ENCODE measurements at places on chromosomes 4 and X. TPM values are rescaled to one million over a fixed set of nuclear protein-coding genes. Genes with fewer than 3 reads are reported as not detected.

DNA sequence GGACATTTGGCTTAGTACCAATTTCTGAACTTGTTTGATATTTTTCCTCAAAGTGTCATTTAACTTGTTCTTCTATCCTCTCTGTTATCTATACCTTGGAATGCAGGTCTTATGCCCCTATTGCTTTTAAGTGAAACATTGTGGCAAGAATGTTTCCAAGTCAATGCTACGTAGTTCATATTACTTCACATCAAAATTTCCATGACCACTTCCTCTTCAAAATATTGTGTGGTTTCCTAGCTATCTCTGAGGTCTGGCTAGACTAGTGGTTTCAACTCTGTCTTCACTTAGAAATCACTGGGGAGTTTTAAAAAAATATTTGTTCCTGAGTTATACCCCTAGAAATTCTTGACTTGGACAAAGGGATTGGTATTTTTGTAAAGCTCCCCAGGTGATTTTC is 20.2 kb upstream of the RASGEF1B start:
- no peak overlapping the region for H3K27ac ChIP-seq
- no peaks in the 10 kb centered on the region for H3K4me1 ChIP-seq
- H3K36me3 ChIP-seq: no peaks in the 10 kb centered on the region

DNA sequence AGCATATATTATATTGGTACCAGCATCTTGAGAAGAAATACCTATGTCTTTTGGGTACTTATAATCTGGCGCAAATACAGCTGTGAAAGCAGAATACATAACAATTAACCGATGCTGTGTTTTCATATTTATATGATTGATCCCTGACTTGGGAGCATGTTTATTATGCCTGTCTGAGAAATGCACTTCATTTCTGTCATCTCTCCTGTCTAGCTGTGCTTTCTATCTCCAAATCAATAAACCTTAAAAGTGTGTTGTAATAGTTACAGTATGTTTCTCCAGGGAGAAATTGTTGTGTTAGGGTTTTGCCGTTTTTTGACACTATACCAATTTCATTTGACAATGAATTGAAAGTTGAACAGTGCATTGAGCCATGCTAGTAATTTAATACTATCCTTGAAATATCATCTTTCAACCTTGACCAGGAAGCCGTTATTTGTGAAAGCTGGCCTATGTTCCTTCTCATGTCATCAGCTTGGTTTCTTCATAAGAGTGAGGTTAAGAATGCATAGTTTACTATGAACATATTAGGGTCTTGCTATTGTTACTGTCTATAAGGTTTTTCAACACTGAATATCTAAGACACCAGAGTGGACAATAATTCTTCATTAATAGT is 206.2 kb upstream of the PCDH18 start:
- no peaks in the 10 kb centered on the region for H3K36me3 ChIP-seq
- H3K4me3 ChIP-seq: no peak overlapping the region
- no peaks in the 10 kb centered on the region for H3K4me1 ChIP-seq
- no peak for DNase-seq

GRCh38 chr4:84907145-84907544 is 59.3 kb downstream of the WDFY3 start:
- H3K27ac ChIP-seq: no peak overlapping the region
- H3K4me3 ChIP-seq: no peak overlapping the region
- peaks cover 4% of the 10 kb centered on the region for H3K4me1 ChIP-seq
- H3K36me3 ChIP-seq: peaks cover 18% of the 10 kb centered on the region

FGD1 gene
- 34.3 TPM for total RNA-seq

COL4A6 gene
- total RNA-seq: 277 TPM

TMEM185A gene
- 60.2 TPM for total RNA-seq

SRPX2 gene
- total RNA-seq: 1.4 TPM
